CD4-positive, alpha-beta T cell treated with Interleukin-6 for 4 hours (primary cell): ENCODE measurements at places on chromosomes 6 and 20.

DNA sequence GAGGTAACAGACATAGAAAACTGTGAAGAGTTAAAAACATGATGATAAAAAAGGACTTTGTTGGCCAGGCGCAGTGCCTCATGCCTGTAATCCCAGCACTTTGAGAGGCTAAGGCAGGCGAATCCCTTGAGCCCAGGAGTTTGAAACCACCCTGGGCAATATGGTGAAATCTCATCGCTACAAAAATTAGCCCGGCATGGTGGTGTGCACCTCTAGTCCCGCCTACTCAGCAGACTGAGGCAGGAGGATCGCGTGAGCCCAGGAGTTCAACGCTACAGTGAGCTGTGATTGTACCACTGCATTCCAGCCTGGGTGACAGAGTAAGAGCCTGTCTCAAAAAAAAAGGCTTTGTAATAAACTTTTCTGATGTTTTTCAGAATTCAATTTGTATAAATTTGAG is 60.1 kb downstream of the GFOD1 start:
- DNase-seq: no peak

DNA sequence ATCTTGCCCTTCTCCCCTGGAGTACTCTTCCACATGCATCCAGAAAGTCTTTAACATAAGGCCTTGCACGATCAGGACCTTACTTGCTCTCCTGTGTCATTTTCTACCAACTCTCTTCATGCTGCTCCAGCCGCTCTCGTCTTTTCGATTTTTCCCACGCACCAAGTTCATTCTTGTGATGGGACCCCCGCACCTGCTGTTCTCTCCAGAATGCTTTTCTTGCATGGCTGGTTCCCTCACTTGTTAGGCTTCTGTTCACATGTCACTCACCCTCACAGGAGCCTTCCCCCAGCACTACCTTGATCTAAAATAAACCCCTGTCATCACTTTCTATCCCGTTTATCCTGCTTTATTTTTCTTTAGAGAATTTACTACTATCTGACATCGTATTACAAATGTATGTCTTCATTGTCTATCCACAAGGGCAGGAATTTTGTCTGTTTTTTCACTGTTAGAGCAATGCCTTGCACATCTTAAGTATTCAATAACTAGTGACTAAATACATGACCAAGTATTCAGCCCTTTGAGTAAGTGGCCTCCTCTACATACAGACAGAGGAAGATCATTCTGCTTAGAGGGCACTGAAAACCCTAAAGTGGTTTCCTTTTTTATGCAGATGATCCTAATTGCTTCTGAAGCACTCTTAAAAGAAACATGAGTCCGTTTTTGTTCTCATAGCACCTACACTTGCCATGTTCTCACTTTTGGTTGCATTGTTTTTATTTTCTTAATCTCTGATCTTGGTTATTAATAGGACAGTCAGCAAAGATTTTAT is 166.9 kb downstream of the SLC16A10 start:
- DNase-seq: no peak

DNA sequence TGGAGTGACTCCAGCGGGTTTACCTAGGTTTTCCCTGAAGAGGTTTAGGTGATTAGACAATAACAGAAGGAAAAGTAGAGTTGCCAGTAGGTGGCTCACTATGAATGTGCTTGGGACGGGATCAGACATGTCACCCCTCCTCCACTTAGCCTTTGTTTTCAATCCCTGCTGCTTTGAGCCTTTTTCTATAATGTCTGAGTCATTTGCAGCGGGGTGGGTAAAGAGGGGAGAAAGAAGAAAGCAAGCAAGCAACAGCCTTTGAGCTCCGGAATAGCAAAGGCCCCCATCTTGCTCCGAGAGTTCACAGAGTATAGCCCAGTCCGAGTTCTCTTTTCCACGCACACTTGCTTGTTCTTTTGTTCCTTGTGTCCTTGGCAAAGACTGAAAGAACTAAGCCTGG is 129.1 kb downstream of the PACRG start:
- no peak for DNase-seq

DNA sequence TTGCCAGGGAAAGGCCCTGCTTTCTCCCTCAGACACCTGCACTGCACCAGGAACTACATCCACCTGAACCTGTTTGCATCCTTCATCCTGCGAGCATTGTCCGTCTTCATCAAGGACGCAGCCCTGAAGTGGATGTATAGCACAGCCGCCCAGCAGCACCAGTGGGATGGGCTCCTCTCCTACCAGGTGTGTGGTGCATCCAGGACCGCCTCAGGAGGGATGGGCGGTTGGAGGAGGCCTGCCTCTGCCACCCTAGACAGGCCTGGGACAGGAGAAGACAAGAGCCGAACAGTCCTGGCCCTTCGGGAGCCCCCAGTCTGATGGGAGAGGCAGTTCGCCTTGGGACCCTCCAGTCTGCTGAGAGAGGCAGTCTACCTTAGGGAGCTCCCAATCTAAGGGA is 24.2 kb downstream of the GLP1R start:
- no peak for DNase-seq

DNA sequence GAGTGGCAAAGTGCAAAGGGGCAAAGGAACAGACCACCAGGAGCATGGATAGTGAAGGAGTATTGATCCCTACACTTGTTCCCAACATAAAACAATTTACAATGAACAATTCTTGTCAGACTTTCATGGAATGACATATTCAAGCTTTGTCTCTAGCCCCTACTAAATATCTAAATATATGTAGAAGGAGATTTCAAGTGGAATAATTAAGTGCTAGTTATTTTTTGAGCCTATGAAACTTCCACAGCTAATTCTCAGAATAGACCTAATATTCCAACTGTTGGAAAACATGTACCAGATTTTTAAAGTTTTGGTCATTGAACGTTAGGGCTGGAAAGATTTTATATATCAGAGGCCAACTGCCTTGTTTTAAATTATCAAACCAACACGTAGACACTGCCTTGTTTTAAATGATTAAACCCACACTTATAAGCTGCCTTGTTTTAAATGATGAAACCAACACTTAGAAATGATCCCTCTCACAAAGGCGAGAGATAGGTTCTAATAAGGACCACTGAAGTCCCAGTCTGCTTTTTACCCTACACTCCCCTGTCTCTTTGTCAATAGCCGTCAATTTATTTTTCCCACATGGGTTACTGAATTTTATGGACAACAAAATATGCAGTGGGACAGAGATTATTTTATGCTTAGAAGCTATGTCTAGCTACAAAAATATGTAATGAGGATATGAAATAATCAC is 62.1 kb downstream of the RNF182 start:
- DNase-seq: no peak

DNA sequence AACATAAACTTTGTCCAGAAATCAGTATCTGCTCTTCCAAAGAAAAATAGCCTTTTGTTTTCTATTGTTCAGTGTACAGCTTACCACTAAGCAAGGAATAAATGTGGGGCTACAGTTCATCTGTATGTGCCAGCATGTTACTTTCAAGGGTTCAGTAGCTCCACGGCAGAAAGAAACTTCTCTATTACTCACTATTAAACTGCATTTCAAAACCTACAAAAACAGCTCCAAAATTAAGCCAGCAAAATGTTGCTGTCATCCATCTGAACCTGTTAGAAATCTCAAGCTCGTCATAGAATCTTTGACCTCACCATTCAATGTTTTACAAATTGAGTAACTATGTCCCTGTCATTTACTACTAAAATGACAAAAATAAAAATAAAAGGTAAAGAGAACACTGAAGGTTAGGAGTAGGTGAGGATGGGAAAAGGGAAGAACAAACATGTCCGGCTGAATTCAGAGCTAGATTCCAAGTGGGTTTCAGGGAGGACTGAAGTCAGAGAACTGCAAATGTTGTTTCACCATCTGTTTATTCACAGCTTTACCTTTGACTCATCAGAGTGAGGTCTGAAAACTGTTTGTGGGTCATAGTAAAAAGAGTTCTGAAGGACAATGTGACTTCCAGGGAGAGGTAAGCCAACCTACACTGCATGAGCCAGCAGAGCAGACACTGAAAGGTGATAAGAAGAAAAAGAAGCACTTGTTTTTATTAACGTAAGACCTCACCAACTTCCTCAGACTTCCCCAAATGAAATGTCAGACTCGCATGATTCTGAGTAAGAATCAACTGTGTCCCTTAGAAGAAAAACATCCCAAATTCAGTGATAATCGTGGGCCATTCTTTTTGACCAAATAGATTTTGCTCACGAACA is 62.0 kb downstream of the ATXN1 start:
- DNase-seq: peak; percentile 46

DNA sequence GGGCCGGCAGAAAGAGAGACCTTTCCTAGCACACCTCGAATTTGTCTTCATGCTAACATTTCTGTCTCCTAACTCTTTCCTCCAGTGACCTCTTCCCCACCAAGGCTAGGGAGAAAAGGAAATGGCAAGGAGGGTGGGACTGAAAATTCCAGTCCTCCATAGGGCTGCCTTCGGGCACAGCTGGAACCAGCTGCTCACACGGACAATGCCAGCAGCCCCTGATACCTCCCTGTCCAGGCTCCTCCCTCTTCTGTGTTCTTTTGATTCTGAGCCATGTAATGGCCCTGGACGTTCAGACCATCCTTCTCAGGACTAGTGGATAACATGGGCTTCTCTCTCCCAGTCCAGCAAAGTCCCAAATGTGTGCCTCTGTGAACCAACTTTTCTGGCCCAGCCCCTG is 29.1 kb upstream of the PHACTR3 start:
- no peak for DNase-seq

DNA sequence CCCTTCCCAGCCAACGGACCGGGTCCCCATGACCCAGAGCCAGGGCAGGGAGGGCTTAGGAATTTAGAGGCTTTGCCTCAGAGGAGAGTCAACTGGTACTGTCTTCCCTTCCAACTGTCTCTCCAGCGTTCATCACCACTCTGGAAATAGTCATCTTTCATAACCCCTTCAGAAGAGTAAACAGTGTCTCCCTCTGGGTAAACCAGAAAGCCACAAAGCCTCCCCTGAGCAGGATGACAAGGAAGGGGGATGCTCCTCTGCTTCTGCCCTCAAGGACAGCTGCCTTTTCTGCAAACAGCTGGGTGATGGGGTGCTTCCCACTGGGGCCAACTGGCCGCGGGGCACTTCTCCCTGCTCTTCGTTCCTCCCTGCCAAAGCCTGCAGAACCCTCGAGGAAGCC is 90.1 kb downstream of the PSMG4 start:
- no peak for DNase-seq

GRCh38 chr6:41294214-41294872 is 7.9 kb upstream of the TREM1 start:
- DNase-seq: no peak

- peak; percentile 37 for DNase-seq
Observed at GRCh38 chr6:155093430-155093829, 98.3 kb downstream of the TIAM2 start.

DNA sequence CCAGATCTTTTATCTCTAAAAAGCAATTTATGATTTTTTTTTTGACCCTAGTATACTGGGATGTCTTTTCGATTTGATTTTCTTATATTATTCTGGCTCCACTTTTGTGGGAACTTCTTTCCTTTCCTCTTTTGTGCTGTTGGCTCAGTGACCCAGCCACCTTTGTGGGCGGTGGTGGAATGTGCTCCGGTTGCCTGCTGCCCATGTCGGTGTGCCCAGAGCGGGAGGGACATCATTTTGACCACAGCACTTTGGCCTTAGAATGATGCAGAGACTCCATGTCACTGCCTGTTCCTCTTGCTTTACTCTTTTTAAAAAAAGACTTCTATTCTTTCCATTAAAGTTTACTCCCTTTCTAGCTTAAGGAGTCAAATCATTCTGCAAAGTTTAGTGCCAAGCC is 198.0 kb downstream of the FARS2 start:
- no peak for DNase-seq

GRCh38 chr20:50980851-50981713 is 22.5 kb downstream of the MOCS3 start:
- DNase-seq: peak; percentile 76

DNA sequence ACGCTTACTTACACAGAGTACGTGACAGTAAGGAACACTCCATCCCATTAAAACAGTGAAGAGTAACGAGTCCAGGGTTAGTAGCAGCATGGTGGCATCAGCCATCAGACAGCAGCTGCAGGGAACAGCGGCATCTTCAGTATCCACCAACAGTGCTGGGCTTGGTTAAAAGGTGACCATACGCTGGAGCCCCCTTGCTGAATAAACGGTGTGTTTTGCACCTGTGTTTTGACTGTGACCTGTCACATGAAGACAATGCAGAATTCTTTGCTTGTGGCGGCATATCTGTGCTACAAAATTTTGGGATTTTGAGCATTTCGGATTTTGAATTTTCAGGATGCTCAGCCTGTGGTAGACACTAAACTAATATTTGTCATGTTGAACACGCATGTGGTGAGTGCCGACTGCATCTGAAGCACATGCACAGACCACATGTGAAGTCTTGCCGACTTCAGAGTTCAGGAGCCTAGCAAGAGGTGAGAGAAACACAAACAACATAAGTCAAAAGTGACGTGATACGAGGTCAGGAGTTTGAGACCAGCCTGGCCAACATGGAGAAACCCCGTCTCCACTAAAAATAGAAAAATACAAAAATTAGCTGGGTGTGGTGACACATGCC is 69.3 kb upstream of the FRMD1 start:
- no peak for DNase-seq

DNA sequence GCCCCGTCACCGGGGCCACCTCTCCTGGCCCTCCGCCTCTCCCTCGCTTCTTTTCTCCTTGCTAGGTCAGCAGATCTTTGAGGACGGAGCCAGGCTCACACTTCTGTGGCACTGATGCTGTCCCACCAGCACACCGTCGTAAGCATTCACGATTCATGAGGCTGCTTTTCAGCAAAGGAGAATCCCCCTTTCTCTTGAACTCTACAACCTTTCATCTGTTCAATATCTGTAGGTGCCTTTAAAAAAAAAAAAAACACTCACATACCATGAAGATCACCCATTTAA is 31.3 kb downstream of the ANKRD60 start:
- no peak for DNase-seq

- DNase-seq: no peak
Observed at GRCh38 chr6:157376241-157376640, 4.7 kb upstream of the ZDHHC14 start.

- DNase-seq: peak; percentile 3
Observed at GRCh38 chr20:29079769-29080690, 2177.4 kb upstream of the DEFB115 start.

DNA sequence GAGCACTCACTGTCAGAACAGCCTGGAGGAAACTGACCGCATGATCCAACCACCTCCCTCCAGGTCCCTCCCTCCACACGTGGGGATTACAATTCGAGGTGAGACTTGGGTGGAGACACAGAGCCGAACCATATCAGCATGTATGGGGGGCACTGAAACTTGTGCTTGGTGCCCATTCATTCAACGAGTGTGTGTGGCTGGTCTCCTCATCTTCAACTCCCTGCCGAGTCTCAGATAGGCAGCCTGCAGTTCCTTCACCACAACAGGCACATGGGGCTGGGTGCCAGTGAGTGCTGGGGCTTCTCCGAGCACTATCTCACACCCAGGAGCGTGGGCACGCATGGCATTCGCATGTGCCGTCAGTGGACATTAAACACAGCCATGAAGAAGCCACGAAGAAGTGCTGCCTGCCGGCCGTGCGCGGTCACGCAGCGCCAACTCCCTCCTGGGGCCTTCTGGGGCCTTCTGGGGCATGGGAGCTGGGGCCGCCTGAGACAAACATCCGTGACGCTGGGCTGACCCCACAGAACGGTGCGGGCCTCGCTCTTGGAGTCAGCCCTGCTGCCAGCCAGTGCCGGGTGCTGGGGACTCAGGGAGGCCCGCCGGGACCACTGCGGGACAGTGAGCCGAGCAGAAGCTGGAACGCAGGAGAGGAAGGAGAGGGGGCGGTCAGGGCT is 714 bp upstream of the RTEL1 start:
- DNase-seq: no peak

- DNase-seq: no peak
Observed at GRCh38 chr6:117326396-117326795, 61.0 kb downstream of the VGLL2 start.
